ENCODE measurements at places on chromosomes 1 and 21.

GRCh38 chr21:46145840-46146691 is 9.3 kb downstream of the FTCD start:
- DNase-seq, result no peak

GRCh38 chr21:25790122-25790877 is 55.5 kb downstream of the GABPA start:
- DNase-seq, result peak; percentile 71

DNA sequence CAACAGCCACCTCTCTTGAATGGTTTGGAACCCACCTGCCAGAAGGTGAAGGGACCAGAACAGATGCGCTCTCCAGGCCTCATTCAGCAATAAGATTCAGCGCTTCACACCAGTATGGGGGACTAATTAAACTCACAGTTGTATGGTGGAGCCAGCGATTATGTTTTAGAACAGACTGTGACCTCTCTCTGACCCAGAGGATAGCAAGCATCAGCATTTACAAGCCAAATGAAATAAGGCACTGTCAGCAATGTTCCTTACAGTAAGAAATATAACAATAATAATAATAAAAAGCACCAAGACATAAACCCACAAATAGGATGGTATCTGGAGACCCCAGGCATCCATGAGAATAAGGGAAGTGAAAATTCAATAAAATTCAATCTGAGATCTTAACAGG is 6.9 kb upstream of the CDC42BPA start:
- DNase-seq, result no peak

- peak; percentile 37 for DNase-seq
Measured at GRCh38 chr1:167207940-167208623, 12.6 kb upstream of the POU2F1 start.

DNA sequence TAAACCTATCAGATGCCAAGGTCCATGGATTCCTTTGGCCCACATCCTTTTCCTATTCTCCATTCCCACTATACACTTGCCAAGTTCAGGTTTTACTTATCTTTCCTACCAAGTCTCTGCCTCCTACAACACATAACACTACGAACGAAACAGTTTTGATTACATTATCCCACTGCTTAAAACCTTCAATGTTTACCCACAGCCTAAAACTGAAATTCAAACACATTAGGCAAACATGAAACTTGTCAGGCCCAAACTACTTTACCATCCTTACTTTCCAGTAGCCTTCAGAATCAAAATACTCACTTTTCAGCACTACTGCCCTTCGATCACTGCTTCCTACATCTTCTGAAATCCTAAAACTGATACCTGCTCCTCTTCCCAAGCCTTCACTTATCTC is 3.0 kb downstream of the SCAF4 start:
- no peak for DNase-seq

GRCh38 chr1:152759453-152760173 is 1.8 kb downstream of the KPRP start:
- no peak for DNase-seq

- no peak for DNase-seq
Measured at GRCh38 chr1:22712502-22713271, 2.0 kb downstream of the EPHB2 start.

DNA sequence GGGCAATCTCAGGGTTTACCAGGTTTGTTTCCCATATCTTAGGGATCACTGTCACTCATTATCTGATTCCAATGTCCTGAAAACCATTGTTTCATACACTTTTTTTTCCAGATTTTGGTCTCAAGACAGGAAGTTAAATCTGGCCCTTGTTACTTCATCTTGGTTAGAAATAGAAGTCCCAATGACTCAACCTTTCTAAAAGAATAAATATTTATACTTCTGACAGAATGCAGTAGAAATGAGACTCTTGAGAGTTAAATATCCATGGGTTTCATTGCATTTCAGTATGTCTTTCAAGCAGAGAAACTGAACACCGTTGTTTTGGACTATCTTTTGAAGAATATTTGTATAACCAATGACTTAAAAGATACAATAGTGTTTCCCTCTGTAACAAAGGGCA is 19.8 kb upstream of the VCAM1 start:
- peak; percentile 50 for DNase-seq

DNA sequence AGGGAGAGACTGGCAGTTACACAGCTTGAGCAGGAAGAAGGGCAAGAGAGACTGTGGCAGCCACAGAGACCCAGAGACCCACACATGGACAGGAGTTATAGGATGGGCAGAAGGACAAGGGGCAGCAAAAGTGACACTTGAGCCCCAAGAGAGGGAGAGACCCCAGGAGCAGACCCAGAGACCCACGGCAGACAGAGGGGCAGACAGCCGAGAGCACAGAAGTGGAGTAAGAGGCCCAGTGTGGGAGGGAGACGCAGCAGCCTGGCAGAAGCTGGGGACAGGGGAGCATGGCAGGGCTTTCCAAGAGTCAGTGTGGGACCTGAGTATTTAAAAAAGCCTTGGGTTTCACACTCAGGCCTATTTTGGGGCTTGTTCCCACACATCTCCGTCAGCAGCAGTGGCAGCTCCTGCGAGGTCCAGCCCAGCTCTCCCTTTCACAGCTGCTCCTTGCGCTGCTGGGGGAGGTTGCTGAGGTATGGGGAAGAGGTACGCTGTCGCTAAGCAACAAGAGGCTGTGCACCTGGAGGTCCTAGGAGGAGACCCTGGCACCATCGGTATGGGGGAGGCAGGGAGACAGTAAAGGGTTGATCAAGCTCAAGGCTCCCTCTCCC is 9.0 kb upstream of the MEF2D start:
- no peak for DNase-seq

DNA sequence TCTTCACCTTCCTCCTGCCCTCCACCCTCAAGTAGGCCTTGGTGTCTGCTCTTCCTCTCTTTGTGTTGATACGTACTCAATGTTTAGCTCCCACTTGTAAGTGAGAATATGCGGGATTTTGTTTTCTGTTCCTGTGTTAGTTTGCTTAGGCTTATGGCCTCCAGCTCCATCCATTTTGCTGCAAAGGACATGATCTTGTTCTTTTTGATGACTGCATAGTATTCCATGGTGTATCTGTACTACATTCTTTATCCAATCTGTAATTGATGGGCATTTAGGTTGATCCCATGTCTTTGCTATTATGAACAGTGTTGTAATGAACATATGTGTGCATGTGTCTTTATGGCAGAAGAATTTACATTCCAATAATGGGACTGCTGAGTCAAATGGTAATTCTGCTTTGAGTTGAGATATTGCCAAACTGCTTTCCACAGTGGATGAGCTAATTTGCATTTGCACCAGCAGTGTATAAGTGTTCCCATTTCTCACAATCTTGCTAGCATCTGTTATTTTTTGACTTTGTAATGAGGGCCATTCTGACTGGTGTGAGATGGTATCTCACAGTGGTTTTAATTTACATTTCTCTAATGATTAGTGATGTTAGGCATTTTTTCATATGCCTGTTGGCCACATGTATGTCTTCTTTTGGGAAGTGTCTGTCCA is 272.7 kb downstream of the SDCCAG8 start:
- DNase-seq, result no peak

DNA sequence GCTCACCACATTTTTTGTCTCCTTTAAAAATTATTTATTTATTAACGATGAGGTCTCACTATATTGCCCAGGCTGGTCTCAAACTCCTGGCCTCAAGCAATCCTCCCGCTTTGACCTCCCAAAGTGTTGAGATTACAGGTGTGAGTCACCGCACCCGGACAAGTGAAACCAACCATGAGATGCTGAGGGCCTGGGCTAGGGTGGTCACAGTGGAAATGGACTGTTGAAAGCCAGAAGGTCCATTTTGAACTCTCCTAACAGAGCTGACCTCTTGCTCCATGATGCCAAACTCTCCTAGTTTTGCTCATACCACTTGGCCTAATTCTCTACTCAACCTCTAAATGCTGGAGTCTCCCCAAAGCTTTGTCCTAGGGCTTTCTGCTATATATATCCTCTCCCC is 109.1 kb downstream of the SLC45A1 start:
- no peak for DNase-seq

GRCh38 chr1:3442331-3442730 is 12.1 kb upstream of the ARHGEF16 start:
- DNase-seq, result no peak

- DNase-seq, result peak; percentile 61
Measured at GRCh38 chr1:171468120-171468750, 17.1 kb upstream of the PRRC2C start.

- DNase-seq, result peak; percentile 17
Measured at GRCh38 chr1:163346326-163346870, 24.6 kb downstream of the NUF2 start.

GRCh38 chr1:116258668-116259419 is 114.2 kb upstream of the ATP1A1 start:
- DNase-seq, result no peak

DNA sequence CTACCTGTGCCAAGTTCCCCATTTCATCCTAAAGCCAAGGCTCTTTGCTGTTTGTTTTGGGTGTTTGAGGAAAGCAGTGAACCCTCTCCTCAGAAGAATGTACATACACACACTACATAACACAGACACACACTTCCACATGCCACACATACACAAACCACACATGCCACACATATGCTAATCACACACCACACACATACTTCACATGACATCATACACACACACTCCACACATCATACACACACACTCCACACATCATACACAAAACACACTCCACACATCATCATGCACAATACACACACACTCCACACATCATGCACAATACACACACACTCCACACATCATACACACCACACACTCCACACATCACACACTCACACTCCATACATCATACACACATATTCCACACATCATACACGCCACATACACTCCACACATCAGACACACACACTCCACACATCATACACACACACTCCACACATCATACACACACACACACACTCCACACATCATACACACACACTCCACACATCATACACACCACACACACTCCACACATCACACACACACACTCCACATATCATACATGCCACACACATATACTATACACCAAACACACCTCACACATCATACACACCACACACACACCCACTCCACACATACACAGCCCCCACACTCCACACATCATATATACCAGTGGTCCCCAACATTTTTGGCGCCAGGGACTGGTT is 22.7 kb upstream of the ZNF436 start:
- DNase-seq, result no peak

GRCh38 chr1:206114692-206115640 is 2.2 kb downstream of the AVPR1B start:
- DNase-seq, result no peak

DNA sequence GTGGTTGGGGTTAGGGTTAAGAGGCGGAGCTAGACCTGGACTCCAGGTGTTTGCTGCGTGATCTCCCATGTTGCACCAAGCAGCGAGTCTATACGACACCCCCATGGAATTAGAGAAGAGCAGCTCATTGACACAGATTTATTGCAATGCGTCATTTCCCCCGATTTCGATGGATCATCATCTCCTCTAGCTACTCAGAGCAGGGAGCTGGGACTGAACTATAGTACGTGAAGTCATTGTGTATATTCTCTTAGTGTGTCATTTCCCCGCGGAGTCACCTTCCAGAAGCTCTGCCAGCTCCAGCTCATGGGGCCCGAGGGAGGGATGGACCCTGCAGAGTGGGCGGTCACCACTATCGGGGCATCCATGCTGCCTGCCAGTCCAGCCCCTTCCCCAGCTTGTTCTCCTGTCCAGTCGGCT is 7.5 kb upstream of the C2CD2 start:
- DNase-seq, result no peak

GRCh38 chr1:168535536-168535935 is 8.3 kb downstream of the XCL2 start:
- no peak for DNase-seq

DNA sequence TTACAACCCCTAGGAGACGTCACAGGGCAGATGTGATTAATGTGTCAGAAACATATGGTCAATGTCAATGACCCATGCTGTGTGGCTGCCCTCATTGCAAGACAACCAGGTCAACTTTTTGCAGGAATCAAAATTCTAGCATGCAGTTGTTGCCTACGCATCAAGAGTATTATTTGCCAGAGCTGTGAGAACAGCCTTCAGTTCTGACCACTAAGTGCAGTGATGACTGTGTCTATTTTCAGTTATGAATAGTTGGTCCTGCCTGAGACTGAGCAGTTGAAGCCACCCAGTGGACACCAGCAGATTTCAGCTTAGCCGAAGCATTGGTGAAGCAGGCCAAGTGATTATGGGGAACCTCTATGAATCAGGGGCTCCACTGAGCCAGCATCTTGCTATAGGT is 47.3 kb downstream of the LYPLAL1 start:
- peak; percentile 40 for DNase-seq

- no peak for DNase-seq
Measured at GRCh38 chr1:3268281-3268680, 186.2 kb upstream of the ARHGEF16 start.

DNA sequence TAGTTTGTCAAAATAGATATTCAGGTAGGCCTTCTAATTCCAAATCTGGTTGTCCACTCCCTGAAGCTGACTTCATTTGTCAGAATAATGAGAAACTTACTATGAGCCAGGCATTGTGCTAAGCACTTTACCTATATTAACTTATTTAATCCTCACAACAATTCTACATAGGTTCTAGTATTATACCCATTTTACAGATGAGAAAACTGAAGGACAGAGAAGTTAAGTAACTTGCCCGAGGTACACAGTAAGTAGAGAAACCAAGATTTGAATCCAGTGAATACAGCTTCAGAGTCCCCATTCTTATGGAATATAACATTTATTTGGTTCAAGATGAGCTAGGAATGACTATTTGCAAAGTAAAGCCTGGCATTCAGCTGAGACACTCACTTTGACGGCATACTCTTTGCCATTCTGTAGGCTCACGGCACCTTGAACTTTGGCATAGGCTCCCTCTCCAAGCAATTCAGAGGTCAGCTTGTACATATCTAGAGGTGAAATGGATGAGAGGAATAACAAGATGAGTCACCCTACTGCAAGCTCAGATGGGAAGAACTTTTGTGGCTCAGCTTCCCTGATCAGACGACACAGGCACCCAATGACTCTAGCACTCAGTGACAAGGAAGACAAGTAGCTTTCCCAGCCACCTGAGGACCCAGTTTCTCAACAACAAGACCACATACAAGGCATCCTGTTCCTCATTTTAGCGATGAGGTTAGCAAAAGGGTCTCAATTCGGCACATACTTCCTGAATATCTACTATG is 23.7 kb downstream of the MKNK1 start:
- peak; percentile 20 for DNase-seq

DNA sequence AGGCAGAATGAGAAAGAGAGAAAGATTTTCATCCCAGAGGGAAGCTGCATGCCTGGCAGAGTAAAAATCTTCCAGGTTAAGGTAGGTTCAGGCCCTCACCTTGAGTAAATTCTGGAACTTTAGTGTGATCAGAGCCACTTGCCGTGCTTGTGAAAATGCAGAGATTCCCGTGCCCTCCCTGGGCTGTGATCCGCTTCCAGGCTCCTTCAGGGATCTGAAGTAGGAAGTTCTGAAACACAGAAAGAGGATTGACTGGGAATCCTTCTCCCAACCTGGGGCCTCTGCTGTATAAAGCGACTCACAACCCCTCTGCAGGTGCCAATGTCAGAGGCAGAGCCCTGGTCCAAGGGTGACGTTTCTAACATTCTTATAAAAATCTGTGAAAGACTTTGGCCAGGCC is 26.6 kb downstream of the NUAK2 start:
- DNase-seq, result no peak

- DNase-seq, result peak; percentile 21
Measured at GRCh38 chr1:84722794-84723193, 32.5 kb upstream of the SSX2IP start.

GRCh38 chr1:2344744-2345296 is 46.5 kb downstream of the MORN1 start:
- no peak for DNase-seq

GRCh38 chr1:116126281-116126680 is 15.1 kb downstream of the MAB21L3 start:
- DNase-seq, result no peak

Measured in choroid plexus epithelial cell (primary cell).